ENCODE measurements at places on chromosomes 16 and 17.

DNA sequence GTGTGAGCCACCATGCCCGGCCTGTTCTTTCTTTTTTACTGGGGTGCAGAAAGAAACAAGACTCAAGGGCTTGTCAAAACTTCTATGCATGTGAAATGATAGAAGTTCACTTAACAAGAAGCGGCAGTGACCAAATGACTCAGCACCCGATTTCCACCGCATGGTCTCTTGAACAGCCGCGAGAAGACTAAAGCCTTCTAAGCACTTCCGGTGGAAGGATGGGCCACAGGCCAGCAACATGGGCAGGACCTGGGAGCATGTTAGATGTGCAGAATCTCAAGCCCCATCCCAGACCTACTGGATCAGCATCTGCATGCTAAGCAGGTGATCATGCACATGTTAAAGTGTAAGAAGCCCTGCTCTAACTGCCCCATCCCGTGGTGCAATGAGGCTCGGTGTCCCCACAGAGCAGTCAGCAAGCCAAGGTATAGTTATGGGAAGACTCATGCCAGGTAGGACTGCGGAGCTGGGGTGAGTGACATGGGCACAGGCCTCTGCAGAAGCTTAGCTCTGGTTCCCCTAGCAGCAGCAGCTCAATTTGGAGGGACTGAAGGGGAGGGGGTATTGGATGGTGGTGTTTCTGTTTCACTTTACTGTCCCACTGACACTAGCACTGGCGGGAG lies 88.5 kb upstream of the HNF1B start:
- DNase-seq: no peak

DNA sequence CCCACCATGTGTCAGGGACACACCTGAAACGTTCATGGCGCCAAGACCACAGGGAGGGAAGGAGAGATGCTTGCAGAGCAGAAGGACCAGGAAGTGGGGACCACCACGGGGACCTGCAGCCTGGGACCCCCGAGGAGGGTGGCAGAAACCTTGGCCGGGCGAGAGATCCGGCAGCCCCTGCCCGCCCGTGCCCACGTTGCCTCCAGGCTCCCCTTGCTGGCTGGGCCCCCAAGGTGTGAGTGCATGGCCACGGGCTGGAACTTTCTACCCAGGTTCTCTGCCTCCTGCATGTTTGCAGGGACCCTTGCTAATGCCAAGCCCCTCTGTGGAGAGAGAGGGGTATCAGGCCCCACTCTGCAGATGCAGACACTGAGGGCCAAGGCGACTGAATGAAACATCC lies 50.4 kb downstream of the USP22 start:
- DNase-seq: no peak

DNA sequence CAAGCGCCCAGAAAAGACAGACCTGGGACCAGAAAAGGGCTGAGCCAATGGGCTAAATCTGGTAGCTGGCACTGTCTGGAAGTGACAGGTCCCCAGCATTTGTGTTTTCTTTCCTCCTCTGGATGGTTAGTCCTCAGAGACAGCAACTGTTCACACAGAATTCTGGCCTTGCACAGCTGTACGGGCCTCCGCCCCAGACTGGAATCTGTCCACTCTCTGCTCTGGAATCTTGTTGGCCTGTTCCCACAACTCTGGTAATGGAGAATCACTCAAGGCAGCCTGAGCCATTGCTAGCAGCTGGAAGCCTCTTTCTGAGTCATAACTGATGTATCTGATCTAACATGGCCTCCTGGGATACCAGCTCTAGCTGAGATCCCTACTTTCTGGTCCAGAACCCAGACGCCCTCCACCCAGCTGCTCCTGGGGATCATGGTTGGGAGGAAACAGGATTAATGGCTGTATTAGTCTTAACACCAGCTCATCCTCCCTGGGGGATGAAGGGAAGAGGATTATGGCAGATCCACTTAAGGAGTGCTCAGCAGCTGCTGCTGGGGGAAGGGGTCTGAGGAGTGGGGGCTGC lies 9.1 kb downstream of the ZNF668 start:
- no peak for DNase-seq

DNA sequence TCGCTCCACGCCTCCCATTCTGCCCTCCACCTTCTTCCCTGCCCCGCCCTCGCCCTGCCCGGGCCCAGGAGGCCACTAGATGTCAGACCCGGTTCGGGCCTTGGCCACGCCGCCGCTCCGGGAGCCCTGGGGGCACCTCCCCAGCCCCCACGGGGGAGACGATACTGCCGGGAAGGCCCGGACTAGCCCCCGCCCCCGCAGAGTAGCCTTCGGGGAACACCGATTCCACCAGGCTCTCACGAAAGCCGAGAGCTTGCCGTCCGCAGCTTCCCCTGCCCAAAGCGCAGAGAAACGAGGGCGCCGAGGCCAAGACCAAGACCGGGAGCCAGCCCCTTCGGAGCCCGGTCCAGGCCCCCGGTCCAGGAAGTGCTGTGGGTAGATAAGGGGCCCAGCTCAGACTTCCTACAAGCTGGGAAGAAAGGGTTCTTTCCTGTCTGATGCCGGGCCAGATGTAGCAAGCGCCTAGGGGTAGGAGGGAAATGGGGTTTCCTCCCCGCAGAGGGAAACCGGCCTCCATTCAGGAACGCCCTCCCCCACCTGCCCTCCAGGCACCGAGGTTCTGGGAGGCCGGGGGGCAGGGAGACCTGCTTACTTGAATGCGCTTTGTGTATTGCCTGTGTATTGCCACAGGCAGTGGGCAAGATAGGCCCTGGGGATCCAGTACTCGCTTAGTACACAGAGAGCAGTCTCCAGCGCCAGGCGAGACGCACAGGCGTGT lies 806 bp upstream of the CYB561 start:
- DNase-seq: peak; percentile 58

Measured in activated naive CD8-positive, alpha-beta T cell treated with anti-CD3 and anti-CD28 coated beads, Interleukin-2, amount 10 ng/mL, durations not matched to agents 7 days and 5 days (primary cell).